HFFc6 (cell line): ENCODE measurements at places on chromosomes 7 and 10. TPM values are rescaled to one million over a fixed set of nuclear protein-coding genes. Genes with fewer than 3 reads are reported as not detected.

The TMEM270 gene
- total RNA-seq = not detected in 2 replicates

The GATA3 gene
- total RNA-seq = 0.12 to 0.43 TPM in 2 of 3 replicates, not detected in the other

The RBM28 gene
- total RNA-seq = 37.4 to 44.4 TPM (median 41.4 TPM) in 3 replicates

The TMEM196 gene
- not detected in 3 replicates for total RNA-seq

DNA sequence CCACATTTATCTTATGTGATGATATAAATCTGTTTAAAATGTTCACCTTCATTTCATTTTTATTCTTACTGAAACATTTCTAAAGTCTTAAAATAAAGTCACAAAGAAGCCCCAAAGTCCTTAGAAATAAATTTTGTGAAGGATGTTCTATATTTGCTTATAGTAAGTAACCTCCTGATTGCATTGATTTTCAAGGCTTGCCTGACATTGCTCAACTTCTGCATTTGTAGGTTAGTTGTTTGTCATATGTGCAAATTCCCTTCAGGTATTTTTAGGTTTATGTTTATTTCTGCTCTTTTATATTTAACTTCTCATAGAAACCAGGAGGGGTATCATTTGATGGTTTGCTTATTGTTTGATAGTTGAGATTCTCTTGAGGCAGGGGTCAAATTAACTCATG lies 417.8 kb downstream of the ARL4A start:
- no peaks in the 10 kb centered on the region; the same call in 1 of the 2 replicates for H3K27me3 ChIP-seq
- DNase-seq = no peak

GRCh38 chr10:24393201-24393600 lies 184.3 kb downstream of the KIAA1217 start:
- H3K4me1 ChIP-seq = no peaks in the 10 kb centered on the region
- H3K27ac ChIP-seq = no peak overlapping the region
- H3K36me3 ChIP-seq = no peaks in the 10 kb centered on the region
- H3K4me3 ChIP-seq = no peak overlapping the region
- H3K27me3 ChIP-seq = peaks cover 14% of the 10 kb centered on the region
- DNase-seq = no peak

DNA sequence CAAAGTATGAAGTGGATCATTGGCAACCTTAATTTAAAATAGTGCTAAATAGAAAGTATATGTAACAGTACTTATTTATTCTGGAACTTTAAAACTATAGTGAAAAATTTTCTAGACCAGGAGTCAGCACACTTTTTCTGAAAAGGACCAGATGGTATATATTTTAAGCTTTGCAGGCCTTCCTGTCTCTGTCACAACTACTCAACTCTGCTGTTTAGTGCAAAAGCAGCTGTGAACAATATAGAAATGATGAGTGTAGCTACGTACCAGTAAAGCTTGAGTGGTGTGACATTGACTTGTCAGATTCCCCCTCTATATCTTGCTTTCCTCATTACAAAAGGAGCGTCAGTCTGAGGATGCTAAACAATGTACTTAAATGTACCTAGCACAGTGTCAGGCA lies 88.1 kb upstream of the IGFBP3 start:
- H3K36me3 ChIP-seq = no peaks in the 10 kb centered on the region
- H3K27me3 ChIP-seq = peaks cover 2% of the 10 kb centered on the region; the same call in 1 of the 2 replicates
- DNase-seq = no peak
- no peak overlapping the region for H3K27ac ChIP-seq
- H3K4me1 ChIP-seq = peaks cover 14% of the 10 kb centered on the region

- no peak overlapping the region for H3K4me3 ChIP-seq
- H3K27me3 ChIP-seq = peaks cover 8% of the 10 kb centered on the region; the same call in 1 of the 2 replicates
- no peak overlapping the region for H3K27ac ChIP-seq
- peaks cover 13% of the 10 kb centered on the region for H3K36me3 ChIP-seq
These were observed 249.0 kb downstream of the C7orf25 start for GRCh38 chr7:42662862-42663261.
